ENCODE measurements at places on chromosomes 2 and 18.

GRCh38 chr18:23073996-23074606, 61.2 kb upstream of the CABLES1 start:
- DNase-seq: no peak

GRCh38 chr2:102099536-102100298, 42.8 kb upstream of the IL1R1 start:
- DNase-seq: no peak

- DNase-seq: no peak
Observed at GRCh38 chr2:145598434-145598833, 1078.5 kb upstream of the ZEB2 start.

DNA sequence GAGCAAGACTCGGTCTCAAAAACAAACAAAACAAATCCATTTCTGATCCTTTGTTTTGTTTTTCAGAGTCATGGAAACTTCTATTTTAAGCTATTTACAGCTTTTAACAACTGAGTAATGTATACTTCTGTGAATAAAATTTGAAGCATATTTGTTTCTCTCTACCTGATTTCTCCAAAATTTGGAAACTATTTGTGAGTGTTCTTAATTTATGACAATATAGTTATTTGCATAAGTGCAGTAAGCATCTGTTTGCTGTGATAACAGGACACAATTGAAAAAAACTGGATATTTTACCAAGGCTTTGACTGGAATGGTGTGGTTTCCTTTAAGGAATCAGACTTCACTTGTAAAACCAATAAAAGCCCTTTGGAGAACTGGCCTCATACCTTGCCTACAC, 53.3 kb upstream of the GULP1 start:
- DNase-seq: no peak

- DNase-seq: no peak
Observed at GRCh38 chr2:75820693-75821092, 110.0 kb upstream of the GCFC2 start.

DNA sequence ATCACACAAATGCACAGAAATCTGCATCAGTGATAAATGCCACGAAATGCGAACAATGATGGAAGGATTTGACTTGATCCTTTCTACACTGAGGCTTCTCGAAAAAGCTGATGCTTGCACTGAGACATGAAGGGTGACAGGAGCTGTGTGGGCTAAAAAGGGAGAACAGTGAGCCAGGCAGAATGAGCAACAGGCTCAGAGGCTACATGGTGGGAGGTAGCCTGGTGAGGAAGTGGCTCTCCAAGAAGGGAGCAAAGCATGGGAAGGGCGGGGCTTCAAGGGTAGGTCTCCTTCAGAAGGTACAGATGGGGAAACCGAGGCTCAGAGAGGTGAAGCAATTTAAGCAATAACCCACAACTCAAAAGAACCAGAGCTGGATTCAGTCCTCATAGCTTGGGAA, 82.4 kb downstream of the TRIM43 start:
- DNase-seq: no peak
